Activated CD4-positive, alpha-beta T cell treated with anti-CD3 and anti-CD28 coated beads for 24 hours (primary cell): ENCODE measurements at places on chromosomes 16 and 17.

DNA sequence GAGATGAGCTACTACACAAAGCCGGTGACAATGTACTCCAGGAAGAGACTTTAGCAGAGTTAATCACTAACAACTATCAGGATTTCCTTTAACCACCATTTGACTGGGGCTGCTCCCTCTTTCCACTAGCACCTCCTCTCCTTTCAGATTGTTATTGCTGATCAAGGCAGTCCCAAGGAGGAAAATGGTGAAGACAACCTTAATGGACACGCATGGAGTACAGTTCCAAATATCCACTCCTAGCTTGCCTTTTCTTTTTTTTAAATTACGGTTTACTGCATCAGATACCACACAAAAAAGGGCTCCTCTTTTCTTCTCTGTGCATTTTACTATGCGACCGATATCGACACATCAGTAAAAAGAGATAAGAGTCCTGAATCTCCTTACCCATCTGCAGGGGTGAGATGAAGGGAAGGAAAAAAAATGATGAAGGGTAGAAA is 30.9 kb downstream of the FAM222B start:
- DNase-seq, result no peak

DNA sequence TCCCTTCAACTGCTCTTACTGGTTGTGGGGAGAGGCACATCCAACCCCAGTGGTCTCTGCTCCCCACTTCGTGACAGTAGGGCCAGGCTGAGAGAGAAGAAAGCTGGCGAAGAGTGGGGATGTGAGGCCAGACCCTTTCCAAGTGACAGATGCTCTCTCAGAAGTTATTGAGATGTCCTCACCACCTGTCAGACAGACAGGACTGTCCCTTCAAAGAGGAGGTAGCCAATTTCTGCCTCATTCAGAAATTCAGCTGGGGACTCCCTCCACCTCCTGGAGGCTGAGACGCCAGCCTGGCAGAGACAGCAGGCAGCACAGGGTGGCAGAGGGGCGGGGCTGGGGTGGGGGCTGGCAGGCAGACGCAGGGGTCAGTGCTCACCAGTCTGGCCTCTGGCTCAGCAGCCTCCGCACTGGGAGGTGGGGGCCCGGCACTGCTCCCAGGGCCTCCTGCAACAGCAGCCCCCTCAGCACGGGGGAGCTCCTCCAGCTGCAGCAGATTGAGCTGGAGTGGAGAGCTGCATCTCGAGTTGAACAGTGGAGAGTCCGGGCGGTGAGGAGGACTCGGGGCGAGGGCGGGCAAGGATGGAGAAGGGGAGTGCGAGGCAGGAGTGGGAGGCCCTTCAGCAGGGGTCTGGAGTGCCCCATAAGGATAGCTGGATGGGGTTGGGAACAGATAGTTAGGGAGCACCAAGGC is 9.2 kb downstream of the PER1 start:
- DNase-seq, result no peak

GRCh38 chr17:66715745-66716156 is 119.2 kb upstream of the CACNG5 start:
- DNase-seq, result no peak

DNA sequence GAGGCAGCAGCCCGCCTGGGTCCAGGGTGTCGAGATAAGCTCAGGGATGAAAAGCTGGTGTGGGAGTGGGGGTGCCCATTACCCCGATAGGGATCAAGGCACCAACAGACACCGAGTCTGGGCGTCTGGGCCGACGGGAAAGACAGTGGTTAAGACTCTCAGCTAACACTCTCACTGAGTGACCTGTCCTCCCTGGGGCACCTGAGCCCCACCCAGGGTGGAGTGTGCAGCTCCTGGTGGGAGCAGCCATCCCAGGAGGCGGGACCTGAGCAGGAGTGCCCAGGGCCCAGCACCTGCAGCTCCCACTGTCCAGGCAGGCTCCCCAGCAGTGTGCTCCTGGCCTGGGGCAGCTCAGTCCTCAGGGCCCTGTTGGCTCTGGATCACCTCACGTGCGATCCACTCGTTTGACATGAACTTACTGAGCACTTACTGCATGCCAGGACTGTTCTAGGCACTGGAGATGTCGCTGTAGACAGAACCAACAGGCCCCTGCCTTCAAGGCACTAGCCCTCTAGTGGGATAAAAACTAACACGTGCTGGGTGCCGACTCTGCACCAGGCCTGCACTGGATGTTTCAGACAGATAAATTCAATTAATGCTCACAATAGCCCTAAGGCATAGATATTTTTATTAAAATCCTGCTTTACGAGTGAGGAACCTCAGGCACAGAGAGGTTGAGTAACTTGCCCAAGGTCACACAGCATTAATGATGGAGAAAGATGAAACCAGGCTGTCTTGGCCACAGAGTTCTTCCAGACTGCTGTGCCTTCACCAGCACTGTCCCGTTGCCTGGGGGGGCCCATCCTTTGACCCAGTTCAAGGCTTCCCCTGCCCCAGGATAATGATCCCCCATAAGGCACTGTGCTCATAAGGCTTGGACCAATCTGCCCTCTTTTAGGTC is 1.9 kb downstream of the EVPLL start:
- DNase-seq, result no peak

DNA sequence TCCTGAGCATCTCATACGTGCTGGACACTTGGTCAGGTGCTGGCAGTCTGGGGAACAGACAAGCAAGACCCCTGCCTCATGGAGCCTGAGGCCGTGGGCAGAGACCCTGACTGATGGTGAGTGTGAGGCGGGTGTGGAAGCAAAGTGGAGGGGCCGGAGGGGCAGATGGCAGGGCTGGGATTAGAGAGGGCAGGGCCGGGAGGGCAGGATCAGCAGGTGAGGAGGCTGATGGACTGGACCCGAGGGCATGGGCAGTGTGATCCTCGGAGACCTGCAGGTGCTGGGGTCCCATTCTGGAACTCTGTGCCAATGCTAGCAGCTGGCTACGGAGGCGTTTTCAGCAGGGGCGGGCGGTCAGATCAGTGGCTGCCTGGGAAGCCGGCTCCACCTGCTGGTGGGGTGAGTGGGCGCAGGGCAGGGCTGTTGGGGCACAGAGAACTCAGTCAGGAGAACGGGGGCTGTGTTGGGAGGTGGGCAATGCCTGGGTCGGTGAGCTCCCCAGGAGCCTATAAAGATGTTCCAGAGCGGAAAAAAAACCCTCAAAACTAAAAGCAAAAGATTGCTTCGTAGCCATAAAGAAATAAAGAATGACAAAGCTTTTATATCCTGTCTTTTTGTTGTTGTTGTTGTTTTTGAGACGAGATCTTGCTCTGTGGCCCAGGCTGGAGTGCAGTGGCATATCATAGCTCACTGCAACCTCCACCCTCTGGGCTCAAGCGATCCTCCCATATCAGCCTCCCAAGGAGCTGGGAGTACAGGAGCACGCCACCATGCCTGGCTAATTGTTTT is 8.9 kb upstream of the C16orf74 start:
- no peak for DNase-seq

DNA sequence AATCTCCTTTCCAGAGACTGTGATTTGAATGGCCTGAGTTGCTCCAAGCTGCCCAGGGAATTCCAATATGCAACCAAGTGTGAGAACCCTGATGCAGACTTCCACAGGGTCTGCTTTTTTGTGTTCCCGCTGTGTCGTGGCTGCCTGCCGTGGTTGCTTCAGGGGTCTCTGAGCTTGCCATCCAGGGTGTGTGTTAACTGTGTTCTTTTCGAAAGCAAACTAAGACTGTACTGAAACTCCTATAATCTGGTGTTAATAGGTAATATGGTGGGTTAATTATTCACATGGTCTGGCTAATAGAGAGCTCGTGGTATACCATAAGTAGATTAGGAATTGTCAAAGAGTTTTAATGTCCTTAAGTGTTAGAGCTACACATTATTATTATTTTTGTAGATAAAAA is 20.7 kb downstream of the UBN1 start:
- no peak for DNase-seq
